Activated naive CD4-positive, alpha-beta T cell treated with anti-CD3 and anti-CD28 coated beads, Interleukin-2, amount 50 U/mL, for 16 hours (primary cell): ENCODE measurements at places on chromosomes 16 and 17.

- no peak for DNase-seq
Observed at GRCh38 chr17:56700919-56701420, 107.5 kb downstream of the NOG start.

DNA sequence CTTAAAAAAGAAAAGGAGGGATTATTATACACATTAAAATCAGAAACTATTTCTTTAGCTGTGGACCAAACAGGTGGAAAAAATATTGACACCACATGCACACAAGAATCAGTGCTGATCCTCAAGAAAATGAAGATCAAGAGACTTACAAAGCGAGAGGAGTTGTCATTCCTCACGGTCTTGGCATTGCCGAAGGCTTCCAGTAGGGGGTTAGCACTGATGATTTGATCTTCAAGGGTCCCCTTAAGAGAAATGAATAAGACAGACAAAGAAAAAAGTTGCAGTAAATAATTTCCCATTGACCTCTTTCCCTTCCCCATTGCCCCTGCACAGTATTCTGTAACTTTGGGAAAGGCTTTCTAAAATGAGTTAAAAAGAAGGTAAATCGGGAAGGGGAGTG, 6.0 kb downstream of the MYH4 start:
- DNase-seq = no peak

- peak; percentile 43 for DNase-seq
Observed at GRCh38 chr16:50644729-50645128, 36.4 kb downstream of the SNX20 start.

DNA sequence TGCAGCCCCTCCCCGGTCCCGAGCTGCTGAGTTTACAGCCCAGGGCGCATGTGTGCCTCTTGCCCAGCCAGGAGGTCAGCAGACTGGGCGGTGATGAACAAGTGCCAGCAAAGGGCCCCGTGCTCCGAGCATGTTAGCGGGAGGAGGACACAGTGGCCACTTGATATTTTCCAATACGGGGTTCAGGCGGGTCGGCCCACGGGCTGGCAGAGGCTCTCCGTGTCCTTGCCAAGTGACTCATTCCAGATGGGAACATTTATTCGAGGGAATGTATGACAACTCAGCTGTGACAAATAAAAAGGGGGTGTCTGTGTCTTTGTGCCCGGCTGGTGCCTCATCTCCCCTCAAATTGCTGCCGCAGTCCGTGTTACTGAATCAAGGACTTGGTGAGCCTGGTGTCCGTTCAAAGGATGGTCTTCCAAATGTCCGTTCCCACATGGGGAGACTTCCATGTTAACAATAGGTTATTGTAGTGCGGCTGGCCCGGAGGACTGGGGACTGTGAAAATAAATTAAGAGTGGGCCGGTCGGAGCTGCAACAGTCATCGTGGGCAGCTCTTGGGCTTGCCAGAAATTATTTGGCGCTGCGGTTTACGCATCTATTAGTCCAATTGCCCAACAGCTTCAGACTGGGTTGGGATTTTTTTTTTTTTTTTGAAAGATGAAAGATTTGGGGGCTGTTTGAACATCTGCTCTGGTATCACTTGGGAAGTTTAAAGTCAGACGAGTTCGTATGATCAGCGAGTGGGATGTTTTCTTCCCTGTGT, 174.0 kb upstream of the CIBAR2 start:
- DNase-seq = no peak

- DNase-seq = no peak
Observed at GRCh38 chr17:47660064-47660492, 10.4 kb downstream of the KPNB1 start.

DNA sequence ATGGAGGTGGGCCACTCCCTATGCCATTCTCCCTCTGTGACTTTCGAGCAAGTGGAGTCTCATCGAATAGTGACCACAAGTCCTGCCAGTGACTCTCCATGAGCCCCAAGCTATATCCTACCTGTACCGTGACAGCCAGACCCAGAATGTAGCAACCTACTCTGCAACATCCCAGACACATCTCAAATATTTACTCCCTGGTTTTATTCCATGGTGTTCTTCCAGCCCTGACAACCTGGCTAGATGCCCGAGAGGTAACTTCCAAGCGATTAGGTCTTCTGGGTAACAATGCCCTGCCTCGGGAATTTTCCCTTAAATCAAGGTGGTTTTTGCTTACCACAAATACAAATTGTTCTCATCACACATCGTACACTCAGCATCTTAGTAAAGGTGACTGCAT, 211.7 kb downstream of the ZFHX3 start:
- DNase-seq = no peak

DNA sequence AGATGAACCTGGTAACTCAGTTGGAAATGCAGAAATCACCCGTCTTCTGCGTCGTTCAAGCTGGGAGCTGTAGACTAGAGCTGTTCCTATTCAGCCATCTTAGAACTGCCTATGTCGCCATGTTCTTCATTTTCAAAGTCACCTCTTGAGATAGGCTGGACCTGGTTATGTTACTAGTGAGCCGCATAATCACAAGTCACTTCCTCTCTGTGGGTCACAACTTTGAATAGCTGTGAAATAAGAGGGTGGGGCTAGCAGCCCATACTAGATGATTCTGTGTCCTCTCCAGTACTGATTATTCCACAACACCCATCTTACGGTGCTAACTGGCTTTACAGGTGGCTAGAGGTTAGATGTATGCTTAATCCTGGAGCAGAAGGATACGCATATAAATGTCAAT, 74.2 kb downstream of the VPS53 start:
- no peak for DNase-seq

DNA sequence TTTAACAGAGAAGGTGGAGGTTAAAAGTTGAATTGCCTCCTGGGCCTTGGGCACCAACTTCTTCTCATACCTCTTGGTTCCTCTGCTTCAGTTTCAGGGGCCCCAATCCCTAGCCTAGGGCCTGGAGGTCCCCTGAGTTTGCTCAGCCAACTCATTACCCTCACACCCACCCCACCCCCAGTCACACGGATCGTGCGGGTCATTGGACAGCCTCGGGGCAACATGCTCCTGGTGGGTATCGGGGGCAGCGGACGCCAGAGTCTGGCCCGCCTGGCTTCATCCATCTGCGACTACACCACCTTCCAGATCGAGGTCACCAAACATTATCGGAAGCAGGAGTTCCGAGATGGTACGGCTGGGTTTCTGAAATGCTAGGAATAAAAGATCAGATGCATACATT, 36.0 kb upstream of the KDM6B start:
- no peak for DNase-seq

DNA sequence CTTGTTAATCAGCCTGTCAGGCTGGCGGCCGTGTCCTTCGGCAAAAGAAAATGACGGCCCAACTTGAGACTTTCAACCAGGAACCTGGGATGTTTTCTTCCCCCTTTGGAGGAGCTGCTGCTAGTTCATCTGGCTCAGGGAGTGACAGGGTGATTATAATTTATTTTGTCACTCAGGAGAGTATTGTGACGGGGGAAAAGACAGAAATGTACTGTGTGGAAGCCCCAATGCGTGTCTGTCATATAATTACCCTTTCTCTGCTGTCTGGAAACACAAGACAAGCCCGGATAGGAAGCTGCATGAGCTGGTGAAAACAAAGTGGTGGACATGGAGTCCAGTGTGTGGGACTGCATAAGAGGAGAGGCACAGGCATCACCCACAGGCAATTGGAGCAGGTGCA, 326.2 kb upstream of the HSBP1 start:
- no peak for DNase-seq

- no peak for DNase-seq
Observed at GRCh38 chr16:2845116-2845515, 12.9 kb downstream of the PRSS22 start.

DNA sequence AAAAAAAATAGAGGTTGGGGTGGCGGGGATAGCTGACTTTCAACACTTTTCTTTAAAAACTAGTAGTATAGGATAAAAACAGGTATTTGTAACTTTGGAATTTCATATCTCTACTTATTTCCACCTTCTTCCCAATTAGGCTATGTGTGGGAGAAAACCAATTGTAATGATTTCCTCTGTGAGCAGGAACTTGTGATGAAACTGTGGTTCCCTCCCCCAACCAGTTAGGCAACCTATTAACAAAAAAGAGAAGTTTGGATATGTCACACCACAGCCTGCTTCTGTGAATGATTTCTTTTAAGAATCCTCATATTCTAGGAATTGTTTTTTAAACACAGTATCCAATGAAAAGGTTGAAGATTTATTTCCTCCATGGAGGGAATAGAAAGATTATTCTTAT, 1.9 kb downstream of the IGSF6 start:
- no peak for DNase-seq

- DNase-seq = no peak
Observed at GRCh38 chr17:27654136-27654535, 23.1 kb downstream of the LGALS9 start.
